ENCODE measurements at places on chromosomes 3 and 15.

DNA sequence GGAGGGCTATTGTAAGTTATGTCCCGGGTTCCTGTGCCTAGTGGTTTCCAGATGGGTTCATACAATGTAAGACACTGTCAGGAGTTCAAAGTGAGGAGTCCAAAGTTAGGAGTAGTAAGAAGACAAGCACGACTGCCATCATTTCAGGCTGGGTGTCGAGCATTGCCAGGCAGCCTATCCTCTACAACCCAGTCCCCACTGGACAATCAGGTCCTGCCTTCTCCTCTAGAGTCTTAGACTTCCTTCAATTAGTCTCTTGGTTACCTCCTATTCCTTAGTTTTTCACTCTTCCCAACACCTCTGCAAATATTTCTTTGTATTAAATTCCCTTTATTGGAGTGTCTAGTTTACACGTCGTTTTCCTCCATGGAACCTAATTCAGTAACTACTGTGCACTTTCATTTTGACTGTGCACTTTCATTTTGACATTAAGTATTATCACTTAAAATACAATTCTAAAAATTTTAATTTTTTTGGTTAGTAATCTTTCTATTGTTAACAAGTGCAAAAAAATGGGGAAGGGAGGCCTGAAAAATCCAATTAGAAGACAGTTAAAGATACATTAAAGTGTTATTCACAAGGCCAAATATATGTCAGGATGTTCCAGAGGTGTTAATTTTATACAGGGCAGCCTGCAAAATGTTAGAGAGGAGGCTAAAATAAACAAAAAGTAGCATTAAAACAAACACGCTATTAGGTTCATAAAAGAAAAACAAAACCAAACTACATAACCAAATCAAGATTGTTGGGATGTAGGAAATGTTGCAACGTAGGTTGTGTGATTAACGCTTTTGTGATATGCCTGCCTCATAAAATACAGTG, 155.3 kb downstream of the TBL1XR1 start:
- DNase-seq, result no peak

- no peak for DNase-seq
Observed at GRCh38 chr3:128402998-128403397, 63.7 kb downstream of the DNAJB8 start.

DNA sequence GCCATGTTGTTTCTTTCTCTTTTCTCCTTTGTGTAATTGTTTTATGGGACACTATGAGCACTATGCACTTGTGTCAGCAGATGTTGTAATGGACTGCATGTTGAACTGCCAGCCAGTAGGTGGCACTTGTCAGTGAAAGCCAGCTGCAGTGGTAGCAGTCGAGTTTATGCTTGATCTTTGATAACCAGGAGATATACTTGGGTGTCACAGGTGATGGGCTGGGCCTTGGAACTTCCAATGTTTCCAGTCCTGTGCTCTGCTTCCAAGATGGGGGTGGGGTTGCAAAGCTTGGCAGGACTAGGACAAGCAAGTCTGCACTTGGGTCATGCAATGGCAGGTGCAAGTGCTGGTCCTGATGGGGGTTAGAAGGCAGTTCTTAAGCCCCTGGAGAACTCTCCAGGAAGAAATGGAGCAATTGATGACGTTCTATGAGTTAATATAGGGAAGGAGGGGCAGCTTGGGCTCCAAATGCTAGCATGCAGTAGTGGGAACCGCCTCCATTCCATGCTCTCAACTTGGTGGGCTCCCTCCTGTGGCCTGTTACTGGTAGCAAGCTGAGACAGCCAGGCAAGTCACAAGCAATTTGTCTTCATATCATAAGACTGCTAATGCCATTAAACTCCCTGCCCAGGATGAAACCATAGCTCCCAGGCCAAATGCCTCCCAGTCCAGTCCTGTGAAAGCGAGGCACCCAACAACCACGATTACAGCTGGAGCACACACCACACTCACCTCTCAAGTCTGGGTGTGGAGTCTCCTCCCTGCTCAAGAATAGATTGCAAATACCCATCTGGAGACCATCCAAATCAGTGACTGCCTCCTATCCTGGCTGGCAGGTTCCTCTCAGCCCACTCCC, 287.2 kb downstream of the CGGBP1 start:
- peak; percentile 19 for DNase-seq

- no peak for DNase-seq
Observed at GRCh38 chr3:50003824-50004223, 63.9 kb downstream of the RBM6 start.

GRCh38 chr15:41856716-41857115, 18.1 kb downstream of the PLA2G4B start:
- DNase-seq, result no peak

GRCh38 chr3:166472015-166472414, 634.8 kb upstream of the BCHE start:
- no peak for DNase-seq

DNA sequence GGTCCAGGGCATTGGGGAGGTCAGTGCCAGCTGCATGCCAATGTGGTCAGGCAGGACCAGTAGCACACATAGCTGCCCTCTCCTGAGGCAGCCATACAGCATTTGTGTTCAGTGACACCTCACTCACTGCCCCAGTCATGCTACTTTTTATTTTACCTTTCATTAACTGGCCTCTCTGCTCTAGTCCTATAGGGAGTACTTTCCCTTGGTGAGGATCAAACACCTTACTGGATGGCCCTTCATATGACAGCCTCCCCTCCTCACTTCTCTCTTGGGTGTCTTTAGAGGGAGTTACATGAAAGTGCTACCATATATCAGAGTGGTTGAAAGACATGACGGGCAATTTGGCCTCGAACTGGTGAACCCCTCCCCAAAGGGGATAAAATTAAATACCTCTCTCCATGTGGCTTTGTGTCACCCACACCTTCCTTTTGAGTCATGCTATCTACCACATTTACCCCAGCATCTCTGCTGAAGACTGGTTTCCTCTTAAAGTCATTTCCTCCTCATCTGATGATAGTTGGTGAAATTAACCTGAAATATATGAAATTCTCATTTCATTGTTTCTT, 17.6 kb downstream of the RLBP1 start:
- no peak for DNase-seq

DNA sequence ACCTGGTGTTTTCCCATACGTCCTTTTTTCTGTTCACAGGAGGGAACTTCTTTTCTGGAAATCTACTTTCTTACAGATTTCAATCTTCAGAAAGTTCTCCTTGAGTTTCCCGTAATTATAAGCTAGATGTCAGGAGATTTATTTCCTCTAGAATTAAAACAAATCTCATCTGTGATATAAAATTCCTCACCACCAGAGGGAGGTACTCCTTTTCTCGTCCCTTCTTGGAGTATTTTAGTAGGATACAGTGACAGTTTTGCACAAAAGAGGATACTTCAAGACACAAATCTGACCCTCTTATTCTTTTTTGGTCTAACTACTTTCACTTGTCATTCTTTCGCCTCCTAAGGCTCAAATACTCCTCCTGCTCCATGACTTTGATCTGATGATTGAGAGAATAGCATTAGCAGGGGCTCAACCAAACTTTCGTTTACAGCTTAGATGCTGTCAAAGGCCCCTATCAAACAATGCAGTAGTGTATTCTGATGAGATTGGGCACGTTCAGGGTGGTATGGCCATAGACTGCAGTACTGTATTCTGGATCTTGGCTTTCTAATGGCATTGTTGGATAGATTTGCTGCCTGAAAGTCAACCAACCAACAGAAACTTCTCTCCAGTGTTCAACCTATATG, 38.0 kb downstream of the TMEM41A start:
- DNase-seq, result no peak

Data from T-cell (primary cell).